ENCODE measurements at places on chromosomes 3 and 15.
A peak's percentile ranks its signal among the peaks of the same experiment; 100 is the strongest.

GRCh38 chr3:119376758-119377157 is 82.6 kb downstream of the ARHGAP31 start:
- no peak for DNase-seq

GRCh38 chr3:128112357-128112968 is 11.1 kb downstream of the RUVBL1 start:
- peak; percentile 61 for DNase-seq

- DNase-seq = no peak
Observed at GRCh38 chr3:169827712-169828111, 15.0 kb upstream of the LRRC34 start.

DNA sequence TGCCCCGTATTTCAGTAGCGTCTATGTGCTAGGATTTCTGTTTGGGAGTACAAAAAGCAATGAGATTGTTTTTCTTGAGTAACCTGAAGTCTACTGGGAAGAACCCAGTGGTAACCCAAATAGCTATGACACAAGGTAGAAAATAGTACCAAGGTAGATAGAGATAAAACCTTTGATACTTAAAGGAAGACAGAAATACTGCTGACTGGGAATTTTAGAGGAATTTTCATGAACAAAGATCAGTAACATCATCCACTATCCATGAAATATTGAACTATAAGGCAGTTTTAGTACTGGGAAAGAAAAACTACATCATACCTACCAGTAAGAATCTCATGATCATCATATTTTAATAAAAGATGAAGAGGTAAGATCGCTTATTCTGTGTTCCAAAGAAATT is 489.8 kb downstream of the LPP start:
- no peak for DNase-seq

DNA sequence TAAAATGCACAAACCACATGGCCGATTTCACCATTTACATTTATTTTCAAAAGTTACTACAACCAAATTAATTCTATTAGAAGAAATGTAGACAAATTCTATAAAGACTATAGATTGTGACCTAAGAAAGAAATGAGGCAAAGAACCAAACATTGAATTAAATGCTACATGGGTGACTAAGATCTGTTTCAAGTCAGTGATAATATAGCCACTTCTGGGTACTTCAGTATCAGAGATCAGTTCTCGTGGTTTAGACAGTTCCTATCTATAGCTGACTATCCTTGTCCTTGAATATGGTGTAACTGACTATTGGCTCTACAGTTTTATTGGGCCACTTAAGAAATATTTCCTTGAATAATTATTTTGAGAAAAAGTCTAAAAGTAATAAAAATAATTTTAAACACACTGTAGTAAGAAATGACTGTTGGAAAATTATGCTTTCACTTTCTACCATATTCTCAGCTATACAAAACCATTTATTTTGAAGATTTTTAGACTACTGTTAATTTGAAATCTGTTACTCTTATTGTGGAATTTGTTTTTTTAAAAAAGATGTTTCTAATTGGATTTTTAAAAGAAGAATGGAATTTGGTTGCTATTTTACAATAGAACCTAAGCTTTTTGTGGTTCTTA is 14.1 kb downstream of the KCNMB3 start:
- no peak for DNase-seq

DNA sequence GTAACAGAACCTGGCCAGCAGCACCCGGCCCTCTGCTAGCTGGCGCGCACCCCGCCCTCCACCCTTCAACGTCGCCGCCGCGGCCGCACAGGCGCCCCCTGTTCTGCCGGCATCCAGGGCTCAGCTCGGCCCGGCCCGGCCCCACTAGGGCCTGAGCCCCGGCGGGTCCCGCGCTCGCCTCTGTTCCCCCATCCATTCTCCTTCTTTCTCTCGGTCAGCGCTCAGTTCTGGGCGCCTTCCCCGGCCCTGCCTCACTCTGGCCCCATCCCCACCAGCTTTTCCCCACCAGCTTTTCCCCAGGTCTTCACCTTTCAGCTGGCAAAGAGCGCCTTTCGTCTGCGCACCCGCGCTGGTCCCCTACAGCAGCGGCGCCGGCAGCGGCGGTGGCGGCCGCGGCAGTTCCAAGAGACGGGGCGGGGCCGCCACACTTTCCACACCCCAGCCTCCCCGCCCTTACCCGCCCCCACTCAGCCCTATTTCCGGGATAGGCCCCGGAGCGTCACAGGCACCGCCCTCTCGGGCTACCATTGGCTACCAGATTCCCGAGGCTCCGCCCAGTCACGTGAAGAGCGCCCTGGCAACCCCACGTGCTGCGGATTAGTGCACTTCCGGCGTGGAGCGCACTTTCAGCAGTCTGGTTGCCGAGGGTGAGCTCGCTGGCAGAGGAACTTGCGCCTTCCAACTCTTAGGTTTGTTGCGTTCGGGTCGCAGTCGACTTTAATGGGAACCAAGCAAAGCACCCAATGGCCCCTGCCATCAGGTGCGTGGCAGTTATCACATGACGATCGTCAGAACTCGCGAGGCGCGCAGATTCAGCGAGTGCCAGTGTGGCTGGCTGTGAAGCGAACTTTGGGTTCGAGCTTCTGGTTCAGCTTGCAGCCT is at the start of gene EIF5A2:
EIF5A2 (minus strand) TSS at position 403 of the 882 bp plus-strand sequence. CDS start 831 bp downstream, outside the sequence.
- peak; percentile 96 for DNase-seq

GRCh38 chr3:184710870-184711492 is 883 bp downstream of the MAGEF1 start:
- peak; percentile 20 for DNase-seq

GRCh38 chr15:78315686-78316282 is 16.4 kb upstream of the SKIC8 start:
- no peak for DNase-seq

DNA sequence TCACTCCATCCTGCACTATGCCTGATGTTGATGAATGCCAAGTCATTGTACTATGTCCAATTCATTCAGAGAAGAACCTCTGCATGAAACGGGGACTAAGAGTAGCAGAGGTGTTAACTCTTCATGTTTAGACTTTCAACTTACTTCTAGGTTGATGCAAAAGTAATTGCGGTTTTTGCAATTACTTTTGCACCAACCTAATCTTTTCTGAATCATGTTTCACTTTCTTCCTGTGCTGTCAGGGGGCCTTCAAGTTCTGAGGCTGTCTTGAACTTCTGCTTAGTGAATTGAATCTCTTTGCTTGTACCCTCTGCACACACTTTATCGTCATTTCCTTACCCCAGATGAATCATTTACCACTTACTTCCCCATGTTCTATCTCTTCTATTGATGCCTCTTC is 636.2 kb downstream of the NAALADL2 start:
- no peak for DNase-seq

DNA sequence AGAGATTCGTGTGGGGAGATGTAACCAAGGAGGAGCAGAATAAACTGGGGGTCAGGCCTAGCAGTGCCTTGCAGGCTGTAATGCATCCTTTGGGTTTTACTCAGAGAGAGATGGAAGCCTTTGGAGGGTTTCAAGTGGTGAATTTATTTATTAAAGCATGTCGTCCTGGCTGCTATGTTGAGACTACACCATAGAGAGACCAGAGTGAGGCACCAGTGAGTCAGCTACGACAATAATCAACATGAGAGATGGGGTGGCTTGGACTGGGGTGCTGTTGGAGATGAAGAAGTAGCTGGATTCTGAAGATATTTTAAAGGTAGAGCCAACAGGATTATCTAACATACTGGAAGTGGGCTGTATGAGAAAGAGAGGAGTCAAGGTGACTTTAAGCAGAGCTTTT is 335.3 kb upstream of the ARHGEF26 start:
- no peak for DNase-seq

DNA sequence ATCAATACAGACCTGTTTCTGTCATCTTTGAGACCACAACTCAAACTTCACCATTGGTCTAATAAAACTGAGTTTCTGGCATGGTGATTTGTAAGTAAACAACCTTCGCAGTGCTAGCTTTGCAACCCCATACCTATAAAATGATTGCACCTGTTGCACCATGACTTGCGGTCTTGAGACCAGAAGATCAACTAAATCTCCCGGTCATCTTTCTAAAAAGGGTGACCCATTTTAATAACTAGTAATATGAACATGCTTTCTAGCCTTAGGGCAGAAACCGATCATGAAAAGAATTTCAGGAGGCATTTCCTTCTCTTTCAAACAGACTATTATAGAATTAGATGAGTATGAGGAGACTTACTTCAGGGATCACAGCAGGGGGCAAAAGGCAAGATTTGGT is 151.9 kb upstream of the ZNF385D start:
- no peak for DNase-seq

- peak; percentile 70 for DNase-seq
Observed at GRCh38 chr3:38651153-38651789, 1.8 kb upstream of the SCN5A start.

DNA sequence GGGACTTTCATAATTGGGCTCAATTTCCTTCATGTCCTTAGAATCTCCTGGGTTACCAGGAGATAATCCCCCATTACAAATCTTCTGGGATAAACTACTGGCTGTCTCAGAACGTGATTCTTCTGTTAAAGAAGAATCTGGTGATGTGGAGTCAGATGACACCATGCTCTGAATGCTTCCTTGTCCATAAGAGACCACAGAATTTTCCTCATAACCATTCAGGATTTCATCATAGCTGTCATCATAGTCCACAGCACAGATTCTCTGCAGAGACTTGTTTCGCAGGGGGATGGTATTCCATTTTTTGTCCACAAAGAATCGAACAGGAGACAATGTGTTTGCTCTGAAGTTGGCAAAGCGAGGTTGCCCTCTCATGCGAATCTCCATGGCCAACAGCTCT is 109.8 kb upstream of the TSPAN3 start:
- DNase-seq = no peak

DNA sequence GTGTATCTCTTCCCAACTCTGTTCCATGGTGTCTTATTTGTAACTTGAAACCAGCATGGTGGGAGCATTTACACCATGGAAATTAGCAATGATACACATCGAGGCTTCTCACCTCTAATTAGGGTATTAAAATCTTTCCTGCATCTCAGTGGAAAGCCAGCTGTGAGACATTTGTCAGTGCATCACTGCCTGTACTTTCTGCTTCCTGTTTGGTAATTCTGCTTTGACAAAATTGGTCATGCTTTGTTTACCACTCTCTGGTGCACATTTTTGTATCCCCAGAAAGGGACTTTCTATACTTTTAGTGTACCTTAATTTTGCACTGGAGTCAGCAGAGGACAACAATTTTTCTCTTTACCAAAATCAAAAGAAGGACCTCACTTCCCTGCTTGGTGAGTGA is 402.1 kb downstream of the PDCD6IP start:
- DNase-seq = no peak

- DNase-seq = no peak
Observed at GRCh38 chr15:93298901-93299300, 209.9 kb upstream of the RGMA start.

- no peak for DNase-seq
Observed at GRCh38 chr15:50128266-50128665, 9.2 kb upstream of the ATP8B4 start.

GRCh38 chr15:37765786-37766185 is 168.7 kb upstream of the TMCO5A start:
- no peak for DNase-seq

Data from stimulated activated CD4-positive, alpha-beta T cell treated with anti-CD3 and anti-CD28 coated beads, Interleukin-1b, Interleukin-23, amount 100 ng/mL, for 48 hours (primary cell).